Cortex of kidney (tissue), 1 donor: ENCODE measurements at places on chromosomes 1 and 21.

DNA sequence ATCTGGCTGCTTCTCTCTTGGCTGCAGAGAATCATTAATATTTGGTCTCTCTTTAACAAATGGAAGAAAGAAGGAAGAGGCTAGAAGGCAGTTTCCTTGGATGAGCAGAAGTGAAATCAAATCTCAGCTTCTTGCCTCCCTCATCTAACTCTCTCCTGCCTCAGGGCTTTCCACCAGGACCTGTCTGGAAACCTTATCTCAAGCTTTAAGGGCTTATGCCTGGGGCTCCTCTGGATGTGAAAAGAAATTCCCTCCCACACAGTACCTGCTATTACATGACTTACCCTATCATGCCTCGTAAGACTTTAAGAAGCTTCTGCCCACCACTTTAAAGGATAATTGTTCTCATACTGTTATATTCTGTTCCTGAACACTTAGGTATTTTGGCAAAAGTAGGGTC lies 8.9 kb downstream of the VTCN1 start:
- no peak for DNase-seq

DNA sequence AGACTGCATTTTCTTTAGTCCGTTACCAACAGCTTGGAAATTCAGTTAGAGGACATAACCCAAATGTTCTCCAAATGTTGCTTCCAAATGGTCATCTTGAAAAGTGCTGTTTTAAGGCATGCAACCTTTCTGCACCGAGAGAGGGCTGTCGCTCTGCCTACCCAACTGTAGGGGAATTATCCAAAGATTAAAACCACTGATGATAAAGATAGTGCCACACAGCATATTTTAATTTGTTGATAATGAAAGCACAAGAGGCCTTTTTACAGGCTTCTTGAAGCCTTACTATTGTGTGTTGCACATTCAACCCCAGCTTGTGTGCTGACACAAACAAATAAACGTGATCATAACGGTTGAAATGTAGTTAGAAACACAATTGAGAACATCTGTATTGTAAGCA lies 121.5 kb downstream of the LMO4 start:
- no peak for DNase-seq

DNA sequence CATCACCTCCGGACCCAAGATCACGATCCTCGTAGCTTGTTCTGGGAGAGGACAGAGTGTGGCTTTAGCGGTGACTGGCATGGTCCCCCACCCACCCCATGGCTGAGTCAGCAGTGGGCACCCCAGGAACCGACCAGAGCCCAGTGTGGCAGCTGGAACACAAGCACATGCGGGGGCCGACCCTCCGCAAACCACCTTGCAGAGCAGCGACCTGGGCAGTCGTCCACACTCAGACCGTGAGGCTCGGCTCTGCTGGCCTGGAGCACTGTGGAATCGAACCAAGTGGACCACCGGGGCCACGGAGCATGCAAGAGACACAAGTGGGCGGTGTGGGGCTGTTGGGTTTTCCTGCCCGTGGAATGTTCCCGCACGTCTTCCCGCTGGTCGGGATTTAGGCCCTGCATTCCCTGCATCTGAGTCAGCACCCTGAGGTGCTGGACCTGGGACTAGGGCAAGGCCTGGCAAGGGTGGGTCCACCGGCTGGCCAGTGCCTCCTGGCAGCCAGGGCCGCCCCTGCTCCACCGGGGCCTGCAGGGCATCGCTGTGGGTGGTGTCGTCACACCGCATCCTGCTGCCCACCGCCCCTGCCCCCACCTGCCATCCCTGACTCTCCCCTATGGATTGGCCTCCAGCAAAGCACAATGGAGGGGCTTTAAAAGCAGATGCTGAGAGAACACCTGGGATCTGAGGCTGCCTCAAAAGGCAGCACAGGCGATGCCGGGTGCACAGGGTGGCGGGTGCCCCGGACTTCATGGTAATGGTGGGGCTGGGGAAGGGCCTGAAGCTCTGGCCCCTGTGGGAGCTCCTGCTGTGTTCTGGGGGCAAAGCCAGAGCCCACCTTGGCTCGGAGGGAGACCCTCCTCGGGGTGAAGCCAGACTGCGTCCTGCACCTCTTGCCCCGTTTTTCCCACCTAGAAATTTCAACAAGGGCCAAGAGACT lies 18.5 kb downstream of the MORN1 start:
- DNase-seq = no peak

- DNase-seq = no peak
These were observed 209.9 kb downstream of the FAF1 start for GRCh38 chr1:50750021-50750619.

DNA sequence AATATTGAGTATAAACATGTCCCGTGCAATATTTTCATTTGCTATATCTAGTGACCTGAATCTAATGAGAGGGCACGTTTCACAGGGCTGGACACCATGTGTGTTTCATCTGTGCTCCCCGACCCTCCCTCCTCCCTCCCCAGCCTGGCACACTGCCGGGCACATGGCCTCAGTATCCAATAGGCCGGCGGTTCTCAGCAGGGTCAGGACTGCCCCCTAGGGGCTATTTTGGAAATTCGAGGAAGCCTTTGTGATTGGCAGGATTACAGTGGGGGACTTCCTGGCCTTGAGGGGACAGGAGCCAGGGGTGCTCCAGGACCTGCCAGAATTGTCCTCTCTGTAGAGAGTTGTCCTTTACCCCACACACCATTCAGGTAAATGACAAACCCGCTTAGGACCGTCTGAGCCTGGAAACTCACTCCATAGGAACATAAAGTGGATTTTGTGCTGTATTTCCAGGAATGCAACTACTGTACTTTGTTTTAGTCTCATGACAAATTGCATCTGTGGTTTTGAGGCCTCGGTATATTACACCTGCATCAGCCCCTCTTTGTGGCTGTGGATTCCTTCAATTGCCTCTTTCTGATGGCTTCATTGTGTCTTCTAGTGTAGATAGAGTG lies 109.5 kb upstream of the SIM2 start:
- DNase-seq = no peak

DNA sequence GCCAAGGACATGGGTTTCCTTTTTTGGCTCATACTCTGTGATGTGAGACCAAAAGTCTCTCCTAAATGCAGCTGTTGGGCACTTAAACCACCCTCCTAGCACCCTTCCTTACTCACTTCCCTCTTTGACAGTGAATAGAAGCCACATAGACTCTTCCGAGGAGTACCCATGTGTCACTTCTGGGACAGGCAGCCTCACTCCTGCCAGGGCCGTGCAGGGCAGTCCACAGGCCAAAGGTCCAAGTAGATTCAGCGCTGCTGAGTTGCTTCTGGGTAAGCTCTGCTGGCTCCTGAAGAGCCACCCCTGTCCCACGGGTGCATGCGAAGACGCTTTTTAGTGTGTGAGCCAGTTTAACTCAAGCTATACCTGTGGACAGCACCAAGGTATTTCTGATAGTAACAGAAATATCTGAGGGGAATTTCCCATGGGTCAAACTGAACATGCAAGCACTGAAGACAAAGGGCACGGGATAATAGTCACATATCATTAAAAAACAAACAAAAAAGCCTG lies 36.8 kb upstream of the BMP8B start:
- DNase-seq = no peak

DNA sequence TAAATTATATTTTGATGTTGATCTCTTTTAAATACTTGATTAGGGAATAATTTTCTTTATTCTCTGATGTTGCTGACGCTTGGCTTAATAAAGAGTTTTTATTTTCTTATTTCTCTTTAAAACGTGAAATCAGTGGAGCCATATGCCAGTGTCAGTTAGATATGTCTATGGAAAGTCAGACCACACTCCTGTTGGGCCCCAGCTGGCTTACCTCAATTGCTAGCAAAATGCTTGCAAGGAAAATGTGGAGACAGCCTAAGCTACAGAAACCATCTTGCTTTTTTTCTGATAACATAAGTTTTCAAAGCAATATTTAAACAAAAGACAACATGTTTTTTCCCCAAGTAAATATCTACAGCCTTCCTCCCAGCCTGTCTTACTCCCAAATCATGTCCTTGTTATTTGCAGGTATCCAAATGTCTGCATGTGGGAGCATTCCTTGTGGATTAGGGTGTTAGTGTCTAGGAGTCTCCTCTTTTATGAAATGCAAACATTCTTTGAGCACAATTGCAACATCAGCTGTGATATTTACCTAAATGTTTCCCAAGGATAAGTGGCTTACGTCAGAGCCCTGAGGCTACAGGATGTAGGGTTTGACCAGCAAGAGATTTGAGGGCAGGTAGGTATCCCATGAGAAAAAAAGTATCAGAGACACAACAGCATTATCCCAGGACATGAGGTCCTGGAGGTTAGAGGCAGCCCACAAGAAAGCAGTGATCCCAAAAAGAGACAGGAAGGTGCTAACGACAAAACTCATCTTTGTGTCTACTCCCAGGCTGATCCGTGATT lies 117.2 kb upstream of the KCNJ15 start:
- DNase-seq = no peak

GRCh38 chr1:34923490-34923889 lies 6.0 kb downstream of the DLGAP3 start:
- no peak for DNase-seq
